ENCODE measurements at places on chromosomes 2 and 18. TPM values are rescaled to one million over a fixed set of nuclear protein-coding genes. Genes with fewer than 3 reads are reported as not detected.

EVA1A gene
- 44.8 TPM for total RNA-seq

TTL gene
- total RNA-seq: 25.3 TPM

CTAGE1 gene
- total RNA-seq: not detected

COL3A1 gene
- total RNA-seq: 0.43 TPM

NBEAL1 gene
- total RNA-seq: 57.1 TPM

SERPINB11 gene
- not detected for total RNA-seq

SP140 gene
- total RNA-seq: not detected

PHLPP1 gene
- 4.8 TPM for total RNA-seq

CLEC4F gene
- total RNA-seq: not detected

ZBTB7C gene
- total RNA-seq: under 0.01 TPM

SCG2 gene
- total RNA-seq: 0.24 TPM

KIAA2012 gene
- total RNA-seq: not detected

RAB17 gene
- 2.1 TPM for total RNA-seq

GYPC gene
- 7.7 TPM for total RNA-seq

NTSR2 gene
- not detected for total RNA-seq

PNKD gene
- 24.8 TPM for total RNA-seq

FRZB gene
- total RNA-seq: under 0.01 TPM

EIPR1 gene
- total RNA-seq: 30.1 TPM

CHAC2 gene
- 5.1 TPM for total RNA-seq
